NCI-H187 treated with DMSO at 0.1 percent for 48 hours (cell line): ENCODE measurements at places on chromosomes 3 and 15.

GRCh38 chr3:197003461-197004385 is 25.9 kb downstream of the MELTF start:
- no peak for DNase-seq

- no peak for DNase-seq
These were observed 26.3 kb downstream of the ALS2CL start for GRCh38 chr3:46667061-46667621.

GRCh38 chr3:180267202-180267843 is 230.6 kb upstream of the PEX5L start:
- DNase-seq = no peak

DNA sequence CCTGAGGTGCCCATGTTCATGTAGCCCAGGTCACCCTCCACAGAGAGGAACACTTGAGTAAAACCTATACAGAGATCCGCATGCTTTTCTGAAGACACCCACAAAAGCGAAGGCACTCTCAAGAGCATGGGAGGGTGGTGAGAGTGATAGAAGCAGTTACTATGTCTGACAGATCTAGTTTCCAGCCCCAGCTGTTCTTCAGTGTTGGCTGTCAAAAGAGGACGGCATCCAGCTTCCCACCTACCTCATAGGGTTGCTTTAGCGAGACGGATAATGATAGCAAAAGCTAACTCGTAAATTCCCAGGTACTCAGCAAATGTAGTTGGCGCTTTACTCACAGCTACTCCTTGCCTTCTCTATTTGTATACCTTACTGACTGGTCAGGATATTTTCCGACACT is 3.0 kb upstream of the MEX3B start:
- DNase-seq = no peak

- DNase-seq = no peak
These were observed 5.9 kb downstream of the ZSCAN2 start for GRCh38 chr15:84606653-84607120.

DNA sequence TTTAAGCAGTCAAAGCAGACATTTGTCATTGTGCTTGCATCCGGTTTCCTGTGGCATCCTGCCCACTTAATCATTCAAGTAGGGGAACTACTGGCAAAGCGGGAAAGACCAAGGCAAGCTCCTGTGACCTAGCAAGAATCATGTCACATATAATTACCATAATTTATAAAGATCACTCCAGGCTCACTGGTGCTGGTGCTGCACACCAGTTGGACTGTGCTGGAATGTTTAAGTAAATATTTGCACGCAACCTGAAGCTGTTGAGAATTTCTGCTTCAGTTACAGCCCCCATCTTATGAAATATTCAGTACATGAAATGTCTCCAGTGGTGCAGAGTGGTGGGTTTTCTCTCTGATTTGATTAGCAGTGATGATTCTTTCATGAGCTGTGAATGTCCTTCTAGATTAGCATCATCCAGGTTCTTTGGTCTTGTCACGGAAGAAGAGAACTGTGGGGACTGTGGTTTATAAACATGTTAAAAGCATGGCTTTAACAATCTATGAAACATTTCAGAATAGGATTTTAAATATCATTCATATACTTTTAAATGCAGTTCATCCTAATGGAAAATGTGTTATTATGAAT is 621.3 kb upstream of the EPHA6 start:
- no peak for DNase-seq

- no peak for DNase-seq
These were observed 107.1 kb downstream of the ZMAT3 start for GRCh38 chr3:178964551-178964950.

GRCh38 chr3:178010306-178010705 is 525.9 kb upstream of the KCNMB2 start:
- DNase-seq = no peak

- no peak for DNase-seq
These were observed 1261.1 kb downstream of the ROBO1 start for GRCh38 chr3:78506581-78507195.

GRCh38 chr15:55707951-55708350 is 35.0 kb downstream of the PRTG start:
- DNase-seq = no peak

DNA sequence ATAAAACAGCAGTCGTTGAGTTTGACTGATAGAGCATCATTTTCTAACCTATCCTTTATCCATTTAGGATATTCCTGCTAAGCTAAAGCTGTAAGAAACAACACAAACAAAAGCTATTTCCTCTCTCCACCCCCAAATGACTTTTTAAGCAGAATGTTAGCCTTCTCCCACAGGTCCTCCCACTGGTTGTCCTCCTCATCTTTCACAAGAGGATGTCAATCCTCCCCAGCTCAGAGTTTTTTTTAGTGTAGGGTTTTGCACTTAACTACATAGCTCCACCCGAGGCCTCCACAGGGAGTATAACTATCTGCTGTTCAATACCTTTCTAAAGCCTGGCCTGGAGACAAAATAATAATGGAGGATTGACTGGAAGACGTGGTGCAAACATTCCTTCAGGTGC is 7.8 kb downstream of the SETMAR start:
- no peak for DNase-seq

- DNase-seq = no peak
These were observed 140.2 kb downstream of the GMNC start for GRCh38 chr3:190722181-190722905.

GRCh38 chr3:182962166-182962565 is 18.2 kb downstream of the DCUN1D1 start:
- no peak for DNase-seq

DNA sequence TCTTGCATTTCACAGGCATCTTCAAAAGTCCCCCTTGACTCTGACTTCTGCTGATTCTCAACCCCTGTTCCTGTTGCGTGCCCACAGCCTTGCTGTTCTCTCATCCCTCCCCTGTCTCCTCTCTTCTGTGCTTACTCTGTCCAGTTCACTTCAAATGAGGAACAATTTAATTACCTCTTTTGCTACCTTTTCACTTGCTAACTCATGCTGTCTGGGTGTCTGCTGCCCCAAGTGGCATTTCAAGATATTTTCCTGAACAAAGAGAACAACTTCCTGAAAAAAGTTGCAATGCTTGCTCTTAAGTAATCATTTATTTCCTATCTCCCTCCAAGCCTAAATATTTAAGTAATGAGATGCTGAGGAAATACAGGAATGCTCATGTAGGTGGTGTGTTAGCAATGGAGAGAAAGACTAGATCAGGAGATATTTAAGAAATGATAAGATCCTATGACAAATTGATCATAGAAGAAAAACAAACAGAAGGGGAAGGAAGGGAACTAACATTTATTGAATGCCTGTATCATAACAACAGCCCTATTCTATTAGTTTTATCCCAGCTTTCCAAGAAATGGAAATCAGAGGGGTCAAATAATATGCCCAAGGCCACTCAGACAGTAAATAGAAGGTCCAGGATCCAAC is 42.2 kb downstream of the SV2B start:
- DNase-seq = no peak

DNA sequence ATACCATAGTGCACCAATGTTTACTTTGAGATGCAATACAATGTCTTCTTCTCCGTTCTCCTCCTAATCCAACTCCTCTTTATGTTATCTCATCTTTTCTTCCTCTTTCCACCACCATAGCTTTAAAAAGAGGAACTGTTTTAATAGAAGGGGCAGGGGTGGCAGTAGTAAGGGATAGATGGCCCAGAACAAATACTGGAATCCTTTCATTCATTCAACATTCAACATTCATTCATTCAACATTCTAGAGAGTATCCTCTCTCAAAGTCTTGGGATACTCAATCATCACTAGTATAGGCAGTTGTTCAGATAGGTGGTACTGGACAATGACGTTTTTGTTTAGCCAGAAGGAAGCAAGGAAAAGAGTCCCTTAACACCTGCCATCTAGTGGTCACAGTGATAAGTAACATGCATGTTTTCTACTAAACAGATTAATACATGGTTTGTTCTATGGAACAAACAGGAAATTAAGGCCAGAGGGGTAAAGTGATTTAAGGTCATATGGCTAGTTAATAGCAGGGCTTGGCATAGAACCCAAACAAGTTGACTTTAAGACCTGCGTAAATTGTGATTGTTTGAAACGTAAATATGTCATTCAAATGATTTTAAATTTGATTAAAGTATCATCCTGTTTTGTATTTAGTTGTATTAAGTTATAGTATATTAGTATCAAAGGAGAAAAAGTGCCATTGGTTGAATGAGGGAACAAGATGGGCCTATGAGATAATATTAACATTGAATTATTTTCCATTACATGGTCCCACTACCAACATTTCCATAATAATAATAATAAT is 26.9 kb upstream of the EHHADH start:
- no peak for DNase-seq

GRCh38 chr3:187767266-187768012 is 22.2 kb upstream of the BCL6 start:
- DNase-seq = no peak

DNA sequence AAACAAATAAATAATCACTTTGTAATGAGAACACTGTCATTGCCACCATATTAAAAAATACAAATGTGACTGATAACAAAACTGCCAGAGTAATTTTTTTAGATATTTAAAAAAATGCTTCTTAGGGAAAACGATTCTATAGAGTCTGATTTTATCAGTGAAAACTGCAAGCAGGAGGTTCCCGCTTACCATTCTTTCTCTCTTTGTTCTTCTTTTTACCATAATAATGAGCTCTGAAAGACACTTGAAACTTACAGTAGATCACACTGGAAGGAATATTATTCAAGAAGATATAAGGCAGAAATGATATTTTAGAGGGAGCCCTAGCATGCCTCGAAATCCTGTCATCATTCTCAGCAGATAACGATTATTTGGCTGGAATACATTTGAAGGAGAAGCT is 701.3 kb downstream of the ROBO1 start:
- no peak for DNase-seq

GRCh38 chr3:101261506-101261905 is 58.9 kb downstream of the IMPG2 start:
- no peak for DNase-seq

DNA sequence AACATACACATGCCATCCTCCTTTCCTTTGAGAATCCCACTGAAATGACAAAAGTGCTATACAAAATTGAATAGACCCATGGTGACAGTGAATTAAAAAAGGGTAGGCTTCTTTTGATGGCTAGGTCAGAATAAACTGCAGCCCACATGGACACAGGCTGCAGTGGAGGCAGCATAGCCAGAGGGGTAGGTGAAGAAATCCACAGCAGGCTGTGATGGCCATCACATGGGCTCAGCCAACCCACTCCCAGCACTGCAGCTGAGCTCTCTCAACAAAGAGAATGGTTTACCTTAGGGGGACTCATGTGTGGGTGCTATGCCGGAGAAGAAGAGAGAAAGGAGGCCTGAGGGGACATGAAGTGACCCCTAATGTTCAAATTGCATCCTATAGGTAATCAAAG is 331.1 kb downstream of the CHST2 start:
- no peak for DNase-seq

- DNase-seq = no peak
These were observed at the start of gene HAPLN3 for GRCh38 chr15:88894819-88895767. Gene HAPLN3 (minus strand): TSS chr15:88895544. CDS start chr15:88887298, 8,246 bp downstream.

GRCh38 chr3:61617041-61617440 is 55.7 kb downstream of the PTPRG start:
- no peak for DNase-seq

- no peak for DNase-seq
These were observed 623.5 kb upstream of the TBL1XR1 start for GRCh38 chr3:177820683-177821316.

DNA sequence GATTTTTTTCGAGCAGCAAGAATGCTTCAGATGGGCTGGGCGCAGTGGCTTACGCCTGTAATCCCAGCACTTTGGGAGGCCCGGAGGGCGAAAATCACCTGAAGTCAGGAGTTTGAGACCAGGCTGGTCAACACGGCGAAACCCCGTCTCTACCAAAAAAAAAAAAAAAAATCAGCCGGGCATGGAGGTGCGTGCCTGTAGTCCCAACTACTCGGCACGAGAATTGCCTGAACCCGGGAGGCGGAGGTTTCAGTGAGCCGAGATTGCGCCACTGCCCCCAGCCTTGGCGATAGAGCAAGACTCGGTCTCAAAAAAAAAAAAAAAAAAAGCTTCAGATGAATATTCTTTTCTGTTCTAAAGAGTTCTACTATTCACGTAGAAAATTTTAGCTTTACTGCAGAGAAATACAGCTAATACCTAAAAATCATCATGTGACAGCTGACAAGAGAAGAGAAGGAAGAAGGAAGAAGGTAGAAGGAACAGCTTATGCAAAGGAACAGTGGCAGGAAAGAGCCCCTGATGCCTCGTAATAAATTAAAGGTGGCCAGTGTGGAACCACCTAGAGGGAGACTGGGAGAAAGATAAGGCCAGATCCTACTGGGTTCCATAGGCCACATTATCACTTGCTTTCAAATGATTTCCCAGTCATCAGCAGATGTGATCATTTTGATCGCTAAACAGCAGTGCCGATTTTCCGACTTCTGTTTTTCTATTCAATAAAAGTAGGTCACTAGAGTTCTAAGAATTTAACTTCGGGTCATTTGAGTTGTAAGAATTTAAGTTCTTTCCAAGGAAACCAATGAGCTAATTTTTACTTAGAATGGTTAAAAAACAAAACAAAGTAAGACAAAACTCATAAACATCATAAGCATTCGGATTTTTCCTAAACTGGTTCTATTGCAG is 1.5 kb downstream of the CMTM6 start:
- no peak for DNase-seq

DNA sequence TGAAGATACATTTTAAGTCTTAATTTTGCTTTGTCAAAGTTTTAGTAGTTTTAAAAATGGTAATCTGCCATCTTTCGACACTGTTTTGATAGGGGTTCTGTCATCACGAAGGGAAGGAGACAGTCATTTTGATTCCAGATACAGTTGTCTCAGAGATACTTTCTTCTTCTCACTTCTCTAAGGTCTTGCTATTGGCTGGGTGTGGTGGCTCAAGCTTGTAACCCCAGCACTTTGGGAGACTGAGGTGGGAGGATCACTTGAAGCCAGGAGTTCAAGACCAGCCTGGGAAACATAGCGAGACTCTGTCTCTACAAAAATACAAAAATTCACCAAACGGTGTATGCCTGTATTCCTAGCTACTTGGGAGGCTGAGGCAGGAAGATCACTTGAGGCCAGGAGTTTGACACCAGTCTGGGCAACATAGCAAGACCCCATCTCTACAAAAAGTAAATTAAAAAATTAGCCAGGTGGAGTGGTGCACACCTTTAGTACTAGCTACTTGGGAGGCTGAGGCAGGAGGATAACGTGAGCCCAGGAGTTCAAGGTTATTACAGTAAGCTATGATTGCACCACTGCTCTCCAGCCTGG is 3.3 kb downstream of the RAB8B start:
- no peak for DNase-seq

DNA sequence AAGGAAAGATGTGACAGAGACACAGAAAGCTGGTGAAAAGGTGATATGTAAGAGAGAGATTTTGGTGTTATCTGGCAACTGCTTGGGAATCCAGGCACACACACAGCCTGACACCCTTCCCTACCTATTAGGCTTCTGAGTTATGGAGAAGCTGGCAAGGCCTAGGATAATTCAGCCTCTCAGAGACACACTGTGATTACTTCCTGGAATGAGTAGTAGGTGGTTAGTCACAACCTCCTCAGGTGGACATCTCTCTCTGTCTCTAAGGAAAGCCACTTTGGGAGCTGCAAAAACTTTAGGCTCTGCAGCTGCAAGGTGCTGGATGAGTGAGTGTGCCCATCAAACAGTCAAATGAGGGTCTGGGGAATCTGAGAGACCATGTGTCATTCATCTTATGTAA is 201.9 kb downstream of the PDCD6IP start:
- DNase-seq = no peak

- no peak for DNase-seq
These were observed 48.5 kb downstream of the PXYLP1 start for GRCh38 chr3:141280086-141280485.
